Fibroblast of skin of right quadriceps (primary cell): ENCODE measurements at places on chromosomes 1 and 21.

- no peak for DNase-seq
These were observed 23.3 kb upstream of the CDK18 start for GRCh38 chr1:205481218-205481617.

- DNase-seq = no peak
These were observed 16.7 kb upstream of the ACBD3 start for GRCh38 chr1:226203240-226203639.

DNA sequence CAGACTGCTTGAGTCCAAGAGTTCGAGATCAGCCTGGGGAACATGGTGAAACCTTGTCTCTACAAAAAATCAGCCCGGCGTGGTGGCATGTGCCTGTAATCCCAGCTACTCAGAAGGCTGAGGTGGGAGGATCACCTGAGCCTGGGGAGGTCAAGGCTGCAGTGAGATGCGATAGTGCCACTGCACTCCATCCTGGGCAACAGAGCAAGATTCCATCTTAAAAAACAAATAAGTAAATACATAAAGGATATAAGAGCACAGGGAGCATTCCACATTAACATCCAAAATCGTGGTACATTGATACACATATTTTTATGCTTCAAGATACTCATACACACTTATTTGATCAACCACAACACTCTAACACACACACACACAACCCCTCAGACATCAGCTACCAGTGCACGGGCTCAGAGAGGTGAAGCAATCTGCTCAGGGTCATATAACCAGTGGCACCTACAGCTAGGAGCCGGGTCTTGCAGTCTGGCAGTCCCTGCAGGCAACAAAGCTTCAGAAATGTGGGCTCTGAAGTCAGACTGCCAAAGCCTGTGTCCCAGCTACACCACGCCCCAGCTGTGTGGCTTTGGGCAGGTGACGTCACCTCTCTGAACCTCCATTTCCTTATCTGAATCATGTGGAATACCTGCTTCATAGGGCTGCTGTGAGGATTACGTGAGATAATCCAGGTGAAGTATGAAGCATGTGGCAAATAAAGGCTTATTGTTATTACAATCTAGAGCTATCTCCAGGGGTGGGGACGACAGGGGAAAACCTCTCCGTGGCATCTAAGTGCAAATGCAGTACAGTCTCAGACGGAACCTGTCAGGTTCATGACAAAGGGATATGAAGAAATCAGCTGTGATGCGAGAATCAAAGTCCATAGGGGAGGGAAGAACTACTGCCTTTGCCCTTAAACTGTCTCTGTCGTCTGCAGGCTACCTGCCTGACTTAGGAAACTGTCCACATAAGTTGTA lies 4.8 kb upstream of the CRYBG2 start:
- no peak for DNase-seq

GRCh38 chr1:190663962-190664361 lies 186.3 kb upstream of the BRINP3 start:
- no peak for DNase-seq

DNA sequence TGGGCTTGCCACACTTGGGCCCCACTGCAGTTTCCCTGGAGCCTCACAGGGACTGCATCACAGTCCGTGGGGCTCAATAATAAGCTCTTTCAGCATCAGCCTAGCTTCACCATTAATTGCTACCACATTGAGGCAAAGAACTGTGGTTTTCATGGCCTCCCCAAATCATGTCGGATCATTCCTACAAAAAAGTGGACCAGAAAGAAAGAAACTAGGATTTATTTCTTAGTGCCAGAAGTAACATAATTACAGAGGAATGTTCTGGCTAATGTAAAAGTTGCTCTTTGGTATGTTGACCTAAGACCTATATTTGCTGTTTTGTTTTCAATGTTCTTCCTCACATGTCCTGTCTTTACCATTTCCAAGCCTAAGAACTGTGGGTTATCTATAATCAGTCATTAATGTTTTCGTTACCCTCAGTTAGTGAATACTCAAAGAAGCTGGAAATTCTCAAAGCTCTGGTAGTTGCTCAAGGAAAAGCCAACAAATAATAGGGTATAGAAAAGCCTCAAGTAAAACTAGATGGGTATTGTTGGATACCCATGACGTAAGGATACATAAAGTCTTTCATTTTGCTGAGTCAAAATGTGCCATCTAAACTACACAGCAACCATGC lies 173.9 kb downstream of the LTN1 start:
- DNase-seq = peak; percentile 83

DNA sequence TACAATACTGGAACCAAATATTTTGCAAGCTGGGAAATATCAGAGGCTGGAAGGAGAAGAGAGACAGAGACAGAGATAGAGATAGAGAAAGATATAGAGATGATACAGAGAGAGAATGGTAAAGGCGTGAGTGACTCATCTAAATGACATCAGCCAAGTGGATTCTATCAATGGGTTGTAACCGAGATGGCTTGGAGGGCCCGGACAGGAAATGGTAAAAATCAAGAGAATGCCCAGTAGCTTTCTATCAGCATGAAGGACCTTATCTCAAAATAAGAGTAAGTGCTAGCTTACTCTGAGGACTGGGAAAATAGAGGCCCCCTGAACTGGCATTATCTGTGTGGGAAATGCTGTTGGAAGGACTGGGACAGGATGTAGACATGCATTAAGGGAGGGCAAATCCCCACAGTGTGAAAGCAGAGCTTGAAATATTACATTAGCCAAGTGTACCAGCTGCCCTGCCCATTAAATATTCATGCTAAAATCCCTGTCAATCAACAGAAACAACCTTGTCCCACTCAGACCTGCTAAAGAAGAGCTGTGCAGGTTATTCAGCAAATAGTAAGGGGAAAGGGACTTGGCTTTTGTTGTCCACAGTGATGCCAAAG lies 76.6 kb upstream of the ZNF644 start:
- peak; percentile 8 for DNase-seq

DNA sequence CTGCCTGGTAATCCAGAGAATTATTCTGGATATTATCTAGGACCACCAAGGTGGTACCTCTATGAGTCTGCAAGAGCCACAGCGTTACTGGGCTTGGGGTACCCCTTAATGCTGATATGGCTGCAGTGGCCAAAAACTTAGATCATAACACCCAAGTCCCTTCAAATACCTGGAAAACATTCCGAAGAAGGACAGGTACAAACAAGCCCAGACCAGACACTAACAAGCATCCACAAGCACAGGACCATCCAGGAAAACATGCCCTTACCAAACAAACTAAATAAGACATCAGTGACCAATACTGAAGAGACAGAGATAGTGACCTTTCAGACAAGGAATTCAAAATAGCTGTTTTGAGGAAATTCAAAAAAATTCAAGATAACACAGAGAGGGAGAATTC lies 2.9 kb downstream of the C1orf105 start:
- DNase-seq = no peak

DNA sequence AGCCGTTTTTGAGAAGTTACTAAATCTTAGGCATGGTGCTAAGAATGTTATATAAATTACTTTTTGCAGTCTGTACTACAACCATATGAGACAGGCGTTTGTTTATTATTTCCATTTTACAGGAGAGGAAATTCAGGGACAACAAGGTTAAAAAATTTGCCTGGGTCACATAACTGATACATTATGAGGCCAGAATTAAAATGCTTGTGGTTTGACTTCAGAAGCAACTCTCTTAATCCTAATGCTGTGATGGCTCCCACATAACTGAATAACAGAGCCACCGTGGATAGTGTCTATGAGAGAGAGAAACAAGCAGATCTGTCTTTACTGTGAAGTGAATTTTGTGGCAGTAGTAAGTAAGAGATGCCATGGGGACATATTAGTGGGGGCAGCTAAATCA lies 184.9 kb downstream of the NCAM2 start:
- peak; percentile 37 for DNase-seq

GRCh38 chr1:171860696-171861095 lies 19.4 kb downstream of the DNM3 start:
- no peak for DNase-seq

DNA sequence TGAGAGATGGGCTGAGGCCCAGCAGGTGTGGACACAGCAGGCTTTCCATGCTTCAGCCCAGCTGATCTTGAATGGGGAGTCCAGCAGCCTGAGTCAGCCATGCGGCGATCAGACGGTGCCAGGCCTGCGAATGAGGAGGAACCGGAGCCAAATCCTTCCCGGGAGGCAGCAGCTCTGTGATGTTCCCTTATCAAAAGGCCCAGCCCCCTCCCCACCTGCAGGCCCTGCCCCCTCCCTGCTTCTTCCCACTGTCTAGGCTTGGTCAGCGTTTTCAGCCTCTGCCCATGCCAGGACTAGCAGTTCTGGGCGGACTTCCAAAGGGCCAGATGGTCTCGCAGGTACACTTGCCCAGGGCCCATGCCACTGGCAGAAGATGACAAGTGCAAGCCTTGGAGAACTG lies 253.8 kb downstream of the KAZN start:
- no peak for DNase-seq

GRCh38 chr1:19044975-19045831 lies 88.7 kb upstream of the IFFO2 start:
- peak; percentile 20 for DNase-seq

- DNase-seq = no peak
These were observed 75.8 kb upstream of the ZRANB2 start for GRCh38 chr1:71156590-71156989.

DNA sequence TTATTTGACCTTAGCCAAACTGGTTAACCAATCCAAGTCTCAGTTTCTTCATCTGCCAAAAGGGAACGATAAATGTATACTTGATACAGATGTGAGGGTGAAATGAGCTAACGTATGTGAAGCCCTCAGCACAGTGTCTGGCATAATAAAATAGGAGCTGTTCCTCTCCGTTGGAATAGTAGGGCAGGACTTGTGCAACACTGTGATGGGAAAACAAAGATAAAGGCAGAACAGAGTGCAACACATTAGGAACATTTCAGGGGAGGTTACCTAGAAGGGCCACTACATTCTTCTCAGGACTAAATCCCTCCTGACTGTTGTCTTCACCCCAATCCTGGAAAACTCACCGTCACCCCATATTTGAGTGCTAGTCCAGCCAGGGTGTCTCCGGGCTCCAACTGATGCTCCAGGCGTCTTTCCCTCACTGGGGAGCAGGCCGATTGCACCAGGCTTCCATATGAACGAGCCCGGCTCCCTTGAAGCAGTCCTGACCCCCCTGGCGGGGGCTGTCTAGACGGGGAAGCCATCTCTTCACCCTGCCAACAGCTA lies 896 bp downstream of the LYSMD1 start:
- DNase-seq = no peak

GRCh38 chr1:59570524-59570923 lies 244.2 kb upstream of the HOOK1 start:
- no peak for DNase-seq

GRCh38 chr1:156765666-156766065 lies 1.7 kb upstream of the PRCC start:
- DNase-seq = no peak

GRCh38 chr21:36080386-36080785 lies 10.6 kb downstream of the CBR1 start:
- no peak for DNase-seq

DNA sequence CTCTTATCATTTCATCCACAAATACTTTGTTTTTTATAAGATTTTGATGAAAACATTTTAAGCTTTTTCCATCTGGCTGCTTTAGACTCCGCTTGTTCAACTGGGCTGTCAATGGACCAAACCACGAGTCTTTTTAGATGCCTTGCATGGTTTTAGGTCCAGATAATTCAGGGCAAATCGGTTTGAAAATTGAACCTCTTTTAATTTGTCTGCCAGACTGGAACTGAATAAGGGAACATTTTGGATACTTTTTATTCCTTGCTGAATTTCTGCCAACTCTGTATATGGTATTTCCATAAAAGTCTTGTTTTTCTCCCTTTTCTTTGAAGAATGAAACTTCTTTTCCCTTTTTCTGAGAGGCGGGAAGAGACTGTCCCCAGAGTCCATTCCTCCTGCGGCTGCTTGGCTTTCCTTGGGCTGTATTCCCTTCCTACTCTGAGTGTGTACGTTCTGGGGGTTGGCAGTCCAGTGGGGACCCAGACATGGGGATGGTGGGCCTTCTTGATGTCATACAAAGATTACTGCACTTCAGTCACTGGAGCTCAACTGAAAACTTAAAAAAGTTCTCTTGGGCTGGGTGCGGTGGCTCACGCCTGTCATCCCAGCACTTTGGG lies 46.5 kb upstream of the CNN3 start:
- DNase-seq = no peak

DNA sequence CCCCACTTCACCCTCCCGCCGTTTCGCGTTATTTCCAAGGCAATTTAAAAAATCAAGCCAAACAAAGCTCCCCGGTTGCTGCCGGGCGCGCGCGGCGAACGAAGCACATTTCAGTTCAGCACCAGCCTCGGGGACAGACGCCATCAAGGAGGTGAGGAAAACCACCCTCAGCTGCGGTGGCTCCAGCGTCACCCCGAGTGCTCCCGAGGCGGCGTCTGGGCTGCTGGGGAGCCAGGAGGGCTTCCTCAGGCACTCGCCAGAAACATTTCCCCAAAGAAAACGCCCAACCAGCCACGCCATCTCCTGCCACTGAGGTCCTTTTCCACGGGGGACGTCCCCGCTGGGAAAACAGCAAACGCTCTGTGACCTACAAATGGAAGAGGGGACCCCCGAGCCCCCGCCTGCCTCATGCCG lies 623 bp downstream of the GNG4 start:
- peak; percentile 52 for DNase-seq

- DNase-seq = peak; percentile 88
These were observed 20.6 kb downstream of the ETNK2 start for GRCh38 chr1:204130981-204131892.

DNA sequence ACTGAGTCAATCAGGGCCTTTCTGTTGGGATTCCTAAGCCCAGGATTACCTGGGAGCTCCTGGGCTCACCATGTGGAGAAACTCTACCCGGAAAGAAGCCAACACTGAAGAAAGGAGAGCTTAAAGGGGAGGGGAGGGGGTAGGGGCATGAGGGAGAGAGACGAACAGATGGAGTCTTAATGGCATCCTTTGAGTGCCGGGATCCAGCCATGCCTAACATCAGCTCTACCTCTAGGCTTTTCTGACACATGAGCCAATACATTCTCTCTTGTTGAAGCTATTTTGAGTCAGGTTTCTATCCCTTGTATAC lies 75.0 kb downstream of the NPHP4 start:
- no peak for DNase-seq

DNA sequence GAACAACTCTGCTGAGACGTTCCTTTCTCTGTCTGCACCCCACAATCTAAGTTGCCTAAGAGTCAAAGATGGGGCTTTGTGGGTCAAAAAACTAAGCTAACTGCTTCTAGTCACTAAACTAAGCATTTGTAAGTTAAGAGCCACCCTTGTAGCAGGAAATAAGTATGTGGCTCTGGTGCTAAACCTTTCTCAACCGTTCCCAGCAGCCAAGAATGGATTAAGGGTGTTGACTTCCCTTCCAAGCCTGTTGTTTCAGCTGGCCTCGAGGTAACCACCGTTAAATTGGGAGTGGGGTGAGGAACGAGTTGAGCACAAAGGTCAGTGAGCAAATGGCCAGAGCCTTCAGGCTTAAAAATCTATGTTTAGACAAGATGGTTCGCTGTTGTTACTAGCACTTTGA lies 169.1 kb downstream of the TRIM33 start:
- no peak for DNase-seq

DNA sequence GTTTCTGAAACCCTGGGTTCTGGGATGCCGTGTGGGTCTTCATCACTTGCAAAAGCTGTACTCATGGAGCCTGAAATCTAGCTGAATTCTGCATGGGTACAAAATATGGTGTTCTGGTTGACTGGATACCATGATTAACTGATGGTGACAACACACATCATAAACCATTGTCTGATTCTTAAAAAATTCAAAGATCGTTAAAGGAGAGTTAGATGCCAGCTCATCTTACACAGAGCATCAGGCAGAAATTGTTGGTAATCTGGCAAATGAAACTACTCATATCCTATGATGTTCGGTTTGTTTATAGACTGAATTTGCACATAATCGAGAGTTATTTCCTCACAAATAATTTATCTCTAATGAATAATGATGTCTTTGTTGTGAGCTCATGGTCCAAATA lies 218.1 kb upstream of the PKN2 start:
- DNase-seq = no peak
